H4 (cell line): ENCODE measurements at places on chromosomes 7 and 10.

- no peak for DNase-seq
Measured at GRCh38 chr7:1943326-1943725, 273.2 kb downstream of the ELFN1 start.

DNA sequence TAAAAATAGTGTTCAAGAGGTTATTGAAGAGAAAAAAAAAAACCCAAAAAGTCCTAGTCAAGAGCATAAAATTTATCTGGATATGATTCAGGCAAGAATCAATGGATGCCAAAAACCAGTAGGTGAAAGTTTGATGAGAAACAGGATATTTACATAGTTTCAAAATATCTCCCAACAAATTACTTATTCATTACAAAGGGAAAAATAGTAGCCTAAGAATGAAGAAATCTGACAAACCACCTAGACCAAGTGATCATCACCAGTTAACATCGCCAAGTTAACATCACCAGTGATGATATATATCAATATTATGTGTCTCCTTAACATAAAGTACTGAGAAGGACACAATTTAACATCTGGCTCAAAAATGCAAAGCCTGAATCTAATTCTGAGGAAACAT, 85.2 kb downstream of the RNLS start:
- no peak for DNase-seq

GRCh38 chr10:102729029-102730026, 14.4 kb upstream of the WBP1L start:
- peak; percentile 62 for DNase-seq

GRCh38 chr10:87544721-87545120, 40.0 kb downstream of the MINPP1 start:
- no peak for DNase-seq

DNA sequence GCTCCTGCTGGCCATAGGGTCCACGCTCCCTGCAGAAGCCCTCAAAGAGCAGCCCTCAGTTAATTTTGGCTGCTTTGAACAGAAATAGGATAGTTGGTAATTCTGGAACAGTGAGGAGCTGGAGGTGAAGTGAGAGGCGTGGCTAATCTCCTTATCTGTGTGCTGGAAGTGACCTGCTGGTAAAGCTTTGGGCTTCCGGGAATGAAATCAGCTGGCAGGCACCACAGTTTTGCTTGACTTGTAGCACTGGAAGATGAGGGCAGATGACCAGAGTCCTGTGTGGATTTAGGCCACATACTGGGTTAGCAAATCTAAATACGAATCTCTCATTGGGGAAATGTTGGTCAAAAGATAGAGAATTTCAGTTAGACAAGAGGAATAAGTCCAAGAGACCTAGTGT, 10.2 kb downstream of the ATP6V0E2 start:
- no peak for DNase-seq
